COR-L47 (cell line): ENCODE measurements at places on chromosomes 7 and 10.
A peak's percentile ranks its signal among the peaks of the same experiment; 100 is the strongest.

DNA sequence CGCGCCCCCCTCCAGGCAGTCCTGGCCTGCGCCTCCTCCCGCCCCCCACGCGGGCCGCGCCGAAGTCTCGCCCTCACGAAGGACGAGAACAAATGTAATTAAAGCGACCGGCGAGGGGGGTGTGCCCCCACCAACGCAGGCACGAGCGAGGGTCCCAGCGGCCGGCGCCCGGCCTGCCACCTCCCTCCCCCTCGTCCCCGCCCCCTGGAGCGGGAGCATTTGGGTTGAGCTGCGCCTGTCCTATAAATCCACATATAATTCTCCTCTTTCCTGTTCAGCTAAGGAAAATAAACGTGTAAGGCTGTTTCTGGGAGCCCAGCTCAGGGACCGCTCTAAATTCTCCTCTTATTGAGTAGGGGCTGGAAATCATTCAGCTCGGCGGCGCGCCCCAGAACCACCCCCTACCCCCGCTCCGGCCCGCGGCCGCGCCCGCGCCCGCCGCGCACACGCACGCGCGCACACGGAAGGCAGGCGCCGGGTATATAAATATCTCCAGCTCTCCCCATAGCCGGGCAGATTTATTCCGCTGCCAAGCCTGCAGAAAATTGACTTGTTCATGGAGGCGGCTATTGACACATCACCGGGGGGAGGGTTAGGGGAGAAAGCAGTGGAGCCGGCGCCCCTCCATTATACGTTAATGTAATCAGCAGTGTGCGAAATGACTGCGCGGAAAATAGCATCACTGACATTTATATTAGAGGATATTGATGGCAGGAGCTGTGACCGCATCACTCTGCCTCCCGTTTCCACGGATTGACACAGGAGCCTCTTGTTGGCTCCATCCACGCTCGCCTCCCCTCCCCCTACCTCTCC lies 61.6 kb upstream of the BTRC start:
- peak; percentile 24 for DNase-seq

GRCh38 chr10:19862811-19863515 lies 46.7 kb downstream of the PLXDC2 start:
- DNase-seq, result no peak

- DNase-seq, result no peak
Observed at GRCh38 chr10:46992803-46993561, 81.8 kb downstream of the PTPN20 start.

DNA sequence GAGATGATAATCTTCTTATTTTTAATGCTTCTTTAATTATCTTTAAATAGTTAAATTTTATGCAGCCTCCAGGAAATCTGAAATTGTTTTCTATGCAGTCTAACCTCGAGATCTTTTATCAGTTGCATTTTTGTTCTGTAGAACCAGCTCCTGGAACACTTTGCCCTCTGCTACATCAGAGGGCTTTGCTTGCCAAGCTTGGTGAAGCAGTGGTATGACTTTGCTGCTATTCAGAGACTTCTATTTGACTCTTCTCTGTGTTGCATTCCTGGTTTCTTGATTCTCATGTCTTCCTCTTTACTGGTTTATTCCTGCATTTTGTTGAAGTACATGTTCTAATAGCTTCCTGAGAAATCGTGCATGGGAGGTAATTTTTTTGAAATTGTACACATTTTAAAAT lies 163.7 kb upstream of the TMEM229A start:
- no peak for DNase-seq

DNA sequence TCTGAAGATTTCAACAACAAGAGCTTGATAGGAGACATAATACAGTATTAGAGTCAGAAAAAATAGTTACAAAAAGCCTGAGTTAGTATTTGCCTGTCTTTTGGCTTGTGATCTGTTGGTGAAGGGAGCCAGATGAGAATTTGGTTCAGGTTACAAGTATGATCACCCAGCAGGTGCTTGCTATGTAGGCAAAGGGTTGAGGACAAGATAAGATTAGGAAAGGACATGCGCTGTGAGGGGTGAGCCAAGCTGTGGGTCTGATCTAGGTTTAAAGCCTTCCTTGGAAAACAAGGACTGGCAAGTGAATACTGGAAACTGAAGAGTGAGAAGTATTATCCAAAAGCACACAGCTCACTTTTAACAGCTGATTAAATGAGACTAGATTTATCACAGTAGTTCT lies 28.7 kb upstream of the CD36 start:
- no peak for DNase-seq

DNA sequence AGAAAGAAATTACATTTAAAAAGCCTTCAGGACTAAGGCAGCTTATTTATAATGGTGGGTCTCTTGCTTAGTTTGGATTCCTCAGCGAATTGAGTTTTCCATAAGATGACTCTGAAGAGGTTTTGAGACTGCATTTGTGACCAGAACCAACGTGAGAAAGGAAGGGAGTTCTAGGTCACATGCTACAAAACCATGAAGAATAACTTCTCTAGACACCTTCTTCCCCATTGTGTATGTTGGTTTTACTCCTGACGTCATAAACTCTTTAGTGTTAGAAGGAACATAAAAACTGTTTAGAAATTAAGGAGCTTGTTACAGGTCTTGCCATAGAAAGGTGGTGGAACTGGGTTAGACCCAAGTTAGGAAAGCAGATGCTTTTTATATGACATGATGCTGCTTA lies 11.1 kb downstream of the PTPN12 start:
- no peak for DNase-seq

DNA sequence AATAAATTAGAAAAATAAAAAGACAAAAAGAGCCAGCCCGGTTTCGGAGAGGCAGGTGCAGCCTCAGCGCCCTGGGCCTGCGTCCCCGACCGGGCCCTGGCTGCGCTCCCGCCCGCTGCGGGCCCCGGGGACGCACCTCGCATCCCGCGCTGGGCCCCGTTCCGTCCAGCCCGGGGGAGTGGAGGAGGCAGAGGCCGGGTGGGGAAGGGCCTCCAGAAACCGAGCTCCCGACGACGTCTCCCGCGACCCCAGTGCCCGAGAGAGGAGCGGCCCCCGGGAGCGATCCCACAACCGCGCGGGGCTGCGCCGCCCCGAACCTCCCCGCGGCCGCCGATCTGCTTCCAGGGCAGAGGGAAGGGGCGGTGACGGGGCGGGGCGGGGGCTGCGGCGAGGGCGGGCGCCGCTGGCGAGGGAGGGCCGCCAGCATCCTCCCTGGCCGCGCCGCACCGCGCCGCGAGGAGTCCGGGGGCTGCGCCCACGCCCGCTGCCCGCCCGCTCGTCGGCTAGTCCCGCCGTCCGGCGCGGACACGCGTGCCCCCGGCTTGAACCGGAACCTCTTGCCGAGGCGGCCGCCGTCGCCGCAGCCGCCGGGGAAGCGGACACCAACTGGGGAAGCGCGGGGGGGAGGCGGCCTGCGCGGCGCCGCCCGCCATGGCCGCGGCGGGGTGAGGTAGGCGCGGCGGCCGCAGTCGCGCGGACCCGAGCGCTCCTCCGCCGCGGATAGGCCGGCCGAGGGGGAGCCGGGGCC lies at the start of gene CCNY:
TSS of gene CCNY (plus strand) at position 426 of the 748 bp plus-strand sequence. CDS start 545 bp downstream, outside the sequence.
- peak; percentile 10 for DNase-seq

- DNase-seq, result no peak
Observed at GRCh38 chr7:156147756-156148504, 335.7 kb upstream of the SHH start.

GRCh38 chr10:89887406-89887805 lies 186.0 kb downstream of the KIF20B start:
- no peak for DNase-seq

- DNase-seq, result no peak
Observed at GRCh38 chr7:138885383-138886147, 87.6 kb upstream of the ATP6V0A4 start.

DNA sequence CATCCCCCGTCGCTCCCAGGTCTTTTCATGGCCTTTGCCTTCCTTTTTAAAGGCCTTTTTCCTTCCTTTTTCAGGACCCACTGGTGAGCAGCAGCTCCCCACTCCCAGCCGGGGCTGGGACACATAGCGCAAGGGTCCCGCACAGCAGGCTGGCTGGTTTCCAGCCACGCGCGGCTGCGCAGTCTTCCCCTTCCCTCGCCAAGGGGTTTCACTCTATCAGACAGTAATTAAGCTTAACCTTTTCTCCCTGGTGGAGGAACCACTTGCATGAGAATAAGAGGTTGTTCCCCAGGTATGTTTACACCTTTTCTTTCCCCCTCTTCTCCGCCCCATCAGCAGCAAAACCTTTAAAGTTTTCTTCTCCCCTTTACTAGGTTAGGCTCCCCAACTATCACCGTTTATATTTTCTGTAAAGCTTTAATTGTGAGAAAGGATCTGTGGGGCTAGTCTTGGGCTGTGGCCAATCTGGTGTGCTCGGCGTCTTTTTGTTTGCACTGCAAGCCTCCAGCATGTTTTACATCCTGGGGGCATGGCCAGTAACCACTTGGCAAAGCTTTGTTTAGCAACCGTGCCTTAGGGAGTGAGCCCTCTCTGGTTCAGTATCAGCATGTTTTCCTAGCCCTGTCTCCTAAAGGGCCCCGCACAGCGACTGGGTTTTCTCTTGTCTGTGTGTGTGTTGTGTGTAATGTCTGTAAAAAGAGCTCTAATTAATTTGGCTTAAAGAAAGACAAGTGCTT lies 219.6 kb downstream of the PHF14 start:
- DNase-seq, result peak; percentile 75

DNA sequence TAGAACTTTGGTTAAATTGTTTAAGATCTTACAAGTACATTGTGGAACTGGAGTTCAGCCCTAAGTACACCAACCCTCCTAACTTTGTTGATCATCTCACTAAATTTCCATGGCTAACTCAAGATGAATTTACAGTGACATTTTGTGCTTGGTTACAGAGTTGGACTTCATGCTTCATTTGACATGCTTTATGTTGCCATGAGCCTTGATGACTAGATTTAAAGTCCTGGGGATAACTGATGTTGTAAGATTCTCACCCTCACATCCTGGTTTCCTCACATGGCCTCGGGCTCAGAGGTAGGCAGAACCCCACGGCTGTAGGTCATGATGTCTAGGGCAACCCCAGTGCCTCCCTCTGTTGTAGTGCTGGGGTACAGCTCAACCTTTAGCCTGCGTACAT lies 397.2 kb upstream of the IGFBP3 start:
- DNase-seq, result no peak

GRCh38 chr10:29257106-29257783 lies 31.6 kb upstream of the LYZL1 start:
- DNase-seq, result no peak

GRCh38 chr10:113285305-113285704 lies 267.5 kb upstream of the HABP2 start:
- no peak for DNase-seq

- peak; percentile 19 for DNase-seq
Observed at GRCh38 chr7:92717993-92718716, 118.2 kb downstream of the CDK6 start.

DNA sequence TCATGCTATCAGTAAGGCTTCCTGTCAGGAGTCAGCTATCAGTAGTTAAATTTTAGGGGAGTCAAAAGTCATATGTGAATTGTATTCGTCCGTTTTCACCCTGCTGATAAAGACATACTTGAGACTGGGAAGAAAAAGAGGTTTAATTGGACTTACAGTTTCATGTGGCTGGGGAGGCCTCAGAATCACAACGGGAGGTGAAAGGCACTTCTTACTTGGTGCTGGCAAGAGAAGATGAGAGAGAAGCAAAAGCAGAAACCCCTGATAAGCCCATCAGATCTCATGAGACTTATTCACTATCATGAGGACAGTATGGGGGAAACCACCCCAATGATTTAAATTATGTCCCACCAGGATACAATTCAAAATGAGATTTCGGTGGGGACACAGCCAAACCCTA lies 47.1 kb downstream of the KLF6 start:
- no peak for DNase-seq

DNA sequence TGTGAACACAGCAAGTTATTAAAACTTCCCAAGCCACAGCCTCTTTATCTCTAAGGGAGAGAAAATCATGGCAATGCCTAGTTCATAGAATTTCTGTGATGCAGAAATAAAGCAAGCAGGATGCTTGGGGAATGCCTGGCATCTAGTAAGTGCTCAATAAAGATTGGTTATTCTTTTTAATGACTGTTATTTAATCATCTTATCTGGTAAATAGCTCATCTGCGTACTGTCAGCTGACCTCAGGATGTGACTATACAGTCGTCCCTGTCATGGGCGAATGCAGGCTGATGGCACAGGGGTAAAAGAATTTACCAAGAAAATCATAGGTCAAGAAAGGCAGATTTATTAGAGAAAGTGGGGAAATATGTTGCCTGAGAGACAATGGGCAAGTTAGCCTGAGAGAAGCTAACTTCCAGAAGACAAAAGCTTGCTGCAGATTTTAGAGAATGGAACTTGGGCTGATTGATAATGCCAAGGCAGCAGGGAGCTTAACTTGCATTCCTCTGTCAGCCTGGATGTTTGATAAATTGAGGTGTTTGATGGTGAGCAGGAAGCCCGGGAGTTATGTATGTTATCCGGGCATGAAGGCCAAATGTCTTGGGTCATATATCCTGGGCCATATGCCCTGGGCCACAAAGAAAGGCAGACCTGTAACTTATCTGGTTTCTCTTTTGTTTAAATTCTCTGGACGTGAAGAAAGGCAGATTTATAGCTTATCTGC lies 126.0 kb downstream of the KCNMA1 start:
- DNase-seq, result no peak

- DNase-seq, result no peak
Observed at GRCh38 chr7:20298486-20298901, 32.2 kb upstream of the ITGB8 start.

- DNase-seq, result peak; percentile 97
Observed at GRCh38 chr7:139360210-139360947, 685 bp downstream of the LUC7L2 start.

DNA sequence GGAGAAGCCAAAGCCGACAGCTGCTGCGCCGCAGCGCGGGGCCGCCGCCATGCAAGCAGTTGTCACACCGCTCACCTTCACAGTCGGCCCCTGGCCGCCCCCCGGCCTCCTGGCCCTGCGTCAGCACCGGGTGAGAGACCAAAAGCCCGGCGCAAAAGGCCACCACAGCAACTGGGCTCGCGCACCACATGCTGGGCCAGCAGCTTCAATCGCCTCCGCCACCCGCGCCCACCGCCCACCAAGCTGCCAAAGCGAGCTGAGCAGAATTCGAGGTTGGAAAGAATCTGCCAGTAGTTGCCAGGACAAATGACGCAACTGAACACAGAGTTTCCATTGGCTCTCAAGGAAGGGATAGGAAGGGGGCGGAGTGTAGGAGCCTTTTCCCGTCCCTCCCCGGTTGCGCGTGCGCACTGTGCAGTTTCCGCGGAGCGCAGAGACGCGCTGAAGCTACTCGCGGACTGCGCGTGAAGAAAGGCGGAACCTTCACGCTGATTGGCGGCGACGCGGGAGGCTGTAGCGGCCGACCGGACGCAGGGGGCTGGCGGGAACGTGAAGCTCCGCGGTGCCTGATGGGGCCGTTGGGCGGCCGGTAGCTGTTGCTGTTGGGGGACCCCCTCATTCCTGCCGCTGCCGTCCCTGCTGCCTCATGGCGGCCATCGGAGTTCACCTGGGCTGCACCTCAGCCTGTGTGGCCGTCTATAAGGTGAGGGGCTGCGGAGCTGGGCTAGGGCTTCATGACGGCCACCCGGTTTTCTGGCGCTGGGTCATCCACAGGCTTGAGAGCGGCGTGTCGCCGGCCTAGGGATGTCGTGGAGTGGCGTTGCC lies at the start of the genes CDNF, HSPA14 and MSANTD7:
TSS of gene CDNF (minus strand) at position 281 of the 825 bp plus-strand sequence. CDS start at position 190, 91 bp downstream.
TSS of gene HSPA14 (plus strand) at position 550 of the 825 bp plus-strand sequence. CDS start at position 647, 97 bp downstream.
TSS of gene MSANTD7 (plus strand) at position 550 of the 825 bp plus-strand sequence. CDS start 3,979 bp downstream, outside the sequence.
- peak; percentile 91 for DNase-seq

- DNase-seq, result no peak
Observed at GRCh38 chr7:25158966-25159365, 33.9 kb upstream of the CYCS start.
